ENCODE measurements at places on chromosomes 11 and 22. TPM values are rescaled to one million over a fixed set of nuclear protein-coding genes. Genes with fewer than 3 reads are reported as not detected.

DNA sequence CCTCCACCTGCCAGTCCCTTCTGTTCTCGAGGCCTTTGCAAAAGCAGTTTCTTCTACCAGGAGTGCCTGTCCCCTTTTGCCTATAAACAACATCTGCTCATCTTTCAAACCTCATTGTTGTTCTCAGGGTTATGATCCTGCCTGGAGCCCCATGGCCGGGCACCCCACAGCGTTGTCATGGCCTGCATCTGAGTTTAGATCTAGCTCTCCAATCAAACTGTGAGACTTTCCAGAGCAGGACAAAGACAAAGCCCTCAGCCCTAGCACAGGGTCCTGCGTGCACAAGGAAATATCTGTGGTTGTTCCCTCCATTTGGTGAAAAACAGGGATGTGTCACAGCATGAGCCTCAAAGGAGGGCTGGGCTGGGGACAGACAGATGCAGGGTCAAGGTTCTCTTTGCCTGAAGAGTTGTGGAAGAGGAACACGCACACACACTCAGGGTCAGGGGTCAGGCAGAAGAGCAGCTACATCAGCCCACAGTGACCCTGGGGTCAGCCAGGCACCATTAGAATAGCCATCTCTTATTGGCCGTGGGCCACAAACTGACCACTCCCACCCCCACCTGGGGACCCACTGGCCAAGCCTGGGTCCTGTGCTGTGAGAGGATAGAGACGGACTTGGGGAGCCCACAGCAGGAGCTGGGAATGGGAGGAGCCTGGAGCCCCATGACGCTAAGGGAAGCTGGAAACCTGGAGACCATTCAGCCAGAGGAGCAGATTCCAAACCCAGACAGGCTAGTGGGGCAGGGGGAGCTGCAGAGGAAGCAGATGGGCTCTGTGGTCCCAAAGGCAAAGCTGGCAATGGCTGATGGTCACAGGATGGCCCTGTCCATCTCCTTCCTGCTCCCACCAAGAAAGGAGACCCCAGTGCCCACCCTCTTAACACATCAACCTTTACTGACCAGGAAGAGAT, 99.4 kb downstream of the PDE2A start:
- no peaks in the 10 kb centered on the region for H3K27me3 ChIP-seq
- H3K4me3 ChIP-seq = no peak overlapping the region
- DNase-seq = no peak
- H3K36me3 ChIP-seq = peaks cover 30% of the 10 kb centered on the region

GRCh38 chr22:46043816-46044620, 67.1 kb upstream of the WNT7B start:
- H3K36me3 ChIP-seq = no peaks in the 10 kb centered on the region
- DNase-seq = no peak
- H3K27ac ChIP-seq = peak overlapping the region; percentile 100
- peaks cover 62% of the 10 kb centered on the region for H3K4me1 ChIP-seq
- H3K27me3 ChIP-seq = no peaks in the 10 kb centered on the region

- DNase-seq = no peak
- no peak overlapping the region for H3K27ac ChIP-seq
- H3K36me3 ChIP-seq = peaks cover 14% of the 10 kb centered on the region
- peaks cover 8% of the 10 kb centered on the region for H3K27me3 ChIP-seq
These were observed 3.3 kb downstream of the TMEM132A start for GRCh38 chr11:60927600-60927999.

Gene GCAT
- total RNA-seq = 11.9 TPM

DNA sequence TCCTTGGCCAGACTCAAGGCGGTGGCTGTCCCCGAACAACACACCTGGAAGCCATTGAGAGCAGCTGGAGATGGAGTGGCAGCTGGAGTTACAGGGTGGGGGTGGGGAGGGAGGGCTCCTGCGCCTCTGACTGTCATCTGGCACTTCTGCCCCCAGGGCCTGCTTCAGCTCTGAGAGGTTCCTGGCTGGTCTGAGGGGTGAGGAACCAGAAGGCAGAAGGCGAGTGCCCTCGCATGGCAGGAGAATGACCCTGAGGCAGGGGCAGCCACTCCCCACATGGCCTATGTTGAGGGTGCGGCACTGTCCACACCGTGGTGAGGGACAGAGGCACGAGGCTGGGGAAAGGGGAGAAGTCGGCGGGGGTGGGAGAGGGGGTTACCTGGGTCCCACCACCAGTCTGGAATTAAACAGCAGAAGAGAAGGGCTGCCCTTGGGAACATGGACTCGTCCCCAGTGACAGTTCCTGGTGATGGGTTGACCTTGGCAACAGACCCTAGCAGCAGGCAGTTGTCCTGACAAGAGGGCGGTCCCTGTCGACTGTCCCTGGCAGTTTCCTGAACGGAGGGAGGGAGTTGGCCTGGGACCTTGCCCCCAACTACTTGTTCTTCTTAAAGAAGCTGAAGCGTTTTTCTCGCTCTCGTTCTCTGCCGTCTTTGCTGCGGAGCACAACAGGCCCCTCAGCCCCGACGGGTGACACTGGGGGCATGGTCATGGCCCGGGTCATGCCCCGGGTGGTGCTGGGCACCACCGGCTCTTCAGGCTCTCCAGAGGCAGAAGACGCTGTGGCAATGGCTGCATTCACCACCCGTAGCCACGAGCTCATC, 7.8 kb upstream of the RBM4B start:
- no peaks in the 10 kb centered on the region for H3K27me3 ChIP-seq
- no peak overlapping the region for H3K4me3 ChIP-seq
- no peaks in the 10 kb centered on the region for H3K4me1 ChIP-seq
- no peak overlapping the region for H3K27ac ChIP-seq
- no peaks in the 10 kb centered on the region for H3K36me3 ChIP-seq

Gene NECTIN1
- total RNA-seq = 4.0 TPM

Gene RNF215
- 18.5 TPM for total RNA-seq

Gene HBG1
- total RNA-seq = not detected

DNA sequence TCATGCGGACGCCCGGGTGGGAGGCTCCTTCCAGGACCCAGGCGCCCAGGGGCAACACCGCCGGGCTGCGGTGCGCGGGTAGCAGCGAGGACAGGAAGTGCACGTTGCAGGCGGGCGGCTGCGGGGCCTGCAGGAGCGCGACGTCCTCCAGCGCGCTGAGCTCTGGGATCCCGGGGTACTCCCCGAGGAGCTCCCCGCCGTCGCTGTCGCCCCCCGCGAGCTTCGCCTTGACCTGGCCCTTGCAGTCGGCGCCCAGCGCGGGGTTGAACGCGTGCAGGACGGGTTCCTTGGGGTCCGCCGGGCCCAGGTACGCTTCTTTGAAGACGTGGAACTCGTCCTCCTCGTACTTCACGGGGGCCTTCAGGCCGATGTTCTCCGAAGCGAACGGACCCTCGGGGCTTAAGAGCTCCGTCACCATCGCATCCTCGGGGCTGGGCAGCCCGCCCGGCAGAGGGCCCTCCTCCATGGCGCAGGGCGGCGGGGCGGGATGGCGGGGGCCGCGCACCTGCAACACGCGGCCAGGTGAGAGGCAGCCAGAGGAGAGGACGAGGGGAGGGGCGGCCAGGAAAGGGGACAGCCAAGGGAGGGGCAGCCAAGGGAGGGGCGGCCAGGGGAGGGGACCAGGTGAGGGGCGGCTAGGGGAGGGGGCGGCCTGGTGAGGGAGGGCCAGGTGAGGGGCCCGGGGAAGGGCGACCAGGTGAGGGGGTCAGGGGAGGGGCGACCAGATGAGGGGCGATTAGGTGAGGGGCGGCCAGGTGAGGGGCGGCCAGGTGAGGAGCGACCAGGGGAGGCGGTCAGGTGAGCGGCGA, 921 bp downstream of the TESMIN start:
- H3K4me1 ChIP-seq = peaks cover 24% of the 10 kb centered on the region
- no peak overlapping the region for H3K27ac ChIP-seq
- DNase-seq = no peak
- H3K36me3 ChIP-seq = peaks cover 17% of the 10 kb centered on the region

DNA sequence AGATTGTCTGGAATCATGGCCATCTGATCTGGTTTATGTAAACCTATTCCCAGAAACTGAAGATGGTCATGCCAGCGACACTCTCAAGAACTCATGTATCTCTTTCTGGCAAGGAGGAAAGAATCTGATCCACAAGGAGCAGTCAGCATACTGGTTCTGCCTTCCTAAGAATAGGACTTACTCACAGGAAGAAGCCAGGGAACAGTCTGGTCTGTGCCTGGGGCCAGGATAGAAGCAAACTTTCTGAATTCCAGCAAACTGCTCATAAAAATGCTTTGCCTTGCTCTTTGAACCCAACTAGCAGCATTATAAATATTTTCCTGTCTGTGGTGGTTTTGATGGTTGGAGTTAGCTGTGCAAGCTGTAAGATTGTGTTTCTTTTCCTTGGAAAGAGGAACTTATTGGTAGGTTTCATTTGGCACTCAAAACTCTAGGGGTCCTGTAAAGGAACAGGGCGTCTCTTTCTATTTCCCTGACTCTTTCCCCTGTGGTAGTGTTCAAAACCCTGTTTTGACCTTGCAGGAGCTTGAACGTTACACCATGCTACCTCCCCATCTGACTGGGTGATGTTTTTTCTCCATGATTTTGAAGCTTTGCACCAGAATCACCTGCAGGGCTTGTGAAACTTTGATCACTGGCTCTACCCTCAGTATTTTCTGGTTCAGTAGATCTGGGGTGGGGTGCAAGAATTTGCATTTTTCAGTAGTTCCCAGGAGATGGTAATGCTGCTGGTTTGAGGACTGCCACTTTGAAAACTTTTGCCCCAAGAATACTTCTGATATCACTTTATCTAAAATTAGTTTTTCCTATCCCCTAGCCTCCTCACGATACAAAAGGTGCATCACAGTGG, 627.8 kb upstream of the ANO5 start:
- H3K27ac ChIP-seq = no peak overlapping the region
- no peak overlapping the region for H3K4me3 ChIP-seq
- no peaks in the 10 kb centered on the region for H3K27me3 ChIP-seq
- no peaks in the 10 kb centered on the region for H3K4me1 ChIP-seq
- no peak for DNase-seq

Gene PDE2A
- 40.6 TPM for total RNA-seq

GRCh38 chr11:120977266-120978137, 46.4 kb upstream of the TBCEL start:
- no peaks in the 10 kb centered on the region for H3K27me3 ChIP-seq
- DNase-seq = no peak
- no peak overlapping the region for H3K27ac ChIP-seq
- H3K4me3 ChIP-seq = no peak overlapping the region
- no peaks in the 10 kb centered on the region for H3K4me1 ChIP-seq

DNA sequence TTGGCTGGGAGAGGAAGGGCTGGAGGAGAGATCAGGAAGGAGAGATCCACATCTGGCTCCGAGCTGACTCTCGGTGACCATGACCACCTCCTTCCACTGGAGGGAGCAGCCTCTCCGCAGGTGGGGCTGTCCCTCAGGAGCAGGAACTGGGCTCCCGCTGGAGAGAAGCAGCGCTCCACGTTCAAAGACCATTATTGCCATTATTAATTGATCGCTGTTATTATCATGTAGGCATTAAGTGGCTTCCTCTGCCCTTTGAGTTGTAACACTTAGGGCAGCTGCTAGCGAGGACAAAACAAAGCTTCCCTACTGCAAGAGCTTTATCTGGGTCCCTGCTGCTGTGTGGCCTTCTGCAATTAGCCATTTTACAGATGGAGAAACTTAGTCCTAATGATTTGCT, 251.9 kb downstream of the ST3GAL4 start:
- H3K27ac ChIP-seq = no peak overlapping the region
- DNase-seq = no peak
- peaks cover 7% of the 10 kb centered on the region for H3K4me1 ChIP-seq
- no peak overlapping the region for H3K4me3 ChIP-seq
- no peaks in the 10 kb centered on the region for H3K36me3 ChIP-seq
- peaks cover 72% of the 10 kb centered on the region for H3K27me3 ChIP-seq

DNA sequence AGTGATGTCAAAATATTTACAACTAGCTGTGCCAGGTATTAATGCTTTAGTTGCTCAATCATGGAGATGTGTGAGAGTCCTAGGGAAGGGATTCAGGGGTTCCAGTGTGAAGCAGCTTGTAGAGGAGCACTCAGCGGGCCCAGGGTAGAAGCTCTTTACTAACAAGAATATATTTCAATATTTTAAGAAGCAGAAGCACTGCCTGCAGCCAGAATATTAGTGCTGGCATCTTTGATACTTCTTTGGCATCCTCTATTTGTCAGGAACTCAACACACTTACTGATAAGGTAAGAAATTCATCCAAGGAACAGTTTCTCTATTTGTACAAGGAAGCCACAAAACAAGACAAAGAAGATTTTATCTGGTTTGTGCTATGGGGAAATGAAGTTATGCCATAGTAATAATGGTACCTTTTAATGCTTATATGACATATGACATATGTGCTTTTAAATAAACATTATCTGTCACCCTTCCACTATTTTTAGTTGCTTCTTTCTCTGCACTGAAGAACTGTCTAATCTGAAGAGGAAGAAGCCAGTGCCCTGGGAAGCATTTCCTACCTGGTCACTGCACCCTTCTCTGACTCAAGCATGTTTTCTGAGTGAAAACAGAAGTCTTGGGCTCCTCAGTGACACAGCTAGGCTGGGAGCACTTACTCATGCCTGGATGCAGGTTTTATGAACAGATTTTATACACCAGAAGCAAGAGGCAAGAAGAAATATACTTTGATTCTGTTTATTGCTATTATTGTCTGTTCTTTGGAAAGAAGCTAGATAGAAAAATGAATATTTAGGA, 388.1 kb upstream of the CCDC90B start:
- H3K4me1 ChIP-seq = no peaks in the 10 kb centered on the region
- H3K27ac ChIP-seq = no peak overlapping the region
- no peaks in the 10 kb centered on the region for H3K27me3 ChIP-seq
- no peak overlapping the region for H3K4me3 ChIP-seq
- no peak for DNase-seq

GRCh38 chr11:12512132-12512531, 134.8 kb downstream of the PARVA start:
- peaks cover 28% of the 10 kb centered on the region for H3K36me3 ChIP-seq
- DNase-seq = peak; percentile 60
- no peak overlapping the region for H3K4me3 ChIP-seq
- H3K27me3 ChIP-seq = no peaks in the 10 kb centered on the region

Gene CXCR5
- total RNA-seq = not detected

Gene CARD16
- total RNA-seq = not detected

Gene RFPL3
- total RNA-seq = not detected

DNA sequence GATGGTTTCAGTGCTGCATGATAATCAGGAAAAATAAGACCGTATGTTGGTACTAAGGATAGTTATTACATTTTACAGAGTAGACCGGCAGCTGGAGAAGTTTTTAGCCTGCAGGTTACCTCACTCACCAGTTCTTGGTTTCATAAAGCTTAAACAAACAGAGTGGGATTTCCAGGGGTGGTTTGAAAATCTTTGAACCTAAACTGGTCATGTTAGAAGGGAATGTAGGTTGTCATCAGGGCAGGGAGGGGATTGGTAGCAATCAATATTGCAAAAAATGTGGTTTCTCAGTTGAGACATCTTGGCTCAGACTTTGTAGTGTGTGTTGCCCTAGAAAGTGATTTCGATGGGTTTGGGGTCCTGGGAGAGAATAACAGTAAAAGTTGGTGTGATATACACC, 17.5 kb downstream of the EXT2 start:
- no peak overlapping the region for H3K27ac ChIP-seq
- H3K36me3 ChIP-seq = peaks cover 61% of the 10 kb centered on the region
- H3K27me3 ChIP-seq = no peaks in the 10 kb centered on the region
- H3K4me3 ChIP-seq = no peak overlapping the region

GRCh38 chr11:69467196-69467595, 14.3 kb upstream of the LINC01488 start:
- H3K4me3 ChIP-seq = no peak overlapping the region
- H3K36me3 ChIP-seq = no peaks in the 10 kb centered on the region
- no peak overlapping the region for H3K27ac ChIP-seq
- H3K27me3 ChIP-seq = no peaks in the 10 kb centered on the region
- no peak for DNase-seq

Gene TRIM49
- total RNA-seq = not detected

All from esophagus muscularis mucosa (tissue), 4 donors.